ENCODE measurements at places on chromosomes 12 and 14.

DNA sequence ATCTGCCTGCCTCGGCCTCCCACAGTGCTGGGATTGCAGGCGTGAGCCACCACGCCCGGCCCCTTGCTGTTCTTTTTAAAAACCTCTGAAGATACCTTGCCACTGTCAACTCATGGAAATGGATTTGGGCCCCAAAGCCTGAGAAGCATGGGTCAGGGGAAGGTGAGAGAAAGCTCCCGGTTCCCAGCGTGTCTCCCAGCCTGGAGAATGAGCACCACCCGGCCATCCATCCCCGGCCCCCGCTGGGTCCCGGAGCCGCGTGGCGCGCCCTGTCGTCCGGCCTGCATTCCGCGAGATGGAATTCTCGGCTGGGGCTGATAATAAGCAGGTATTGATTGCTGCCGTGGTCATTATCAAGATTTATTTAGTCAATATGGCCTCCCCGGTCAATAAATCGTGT is 126.5 kb upstream of the MYL2 start:
- no peak for DNase-seq

DNA sequence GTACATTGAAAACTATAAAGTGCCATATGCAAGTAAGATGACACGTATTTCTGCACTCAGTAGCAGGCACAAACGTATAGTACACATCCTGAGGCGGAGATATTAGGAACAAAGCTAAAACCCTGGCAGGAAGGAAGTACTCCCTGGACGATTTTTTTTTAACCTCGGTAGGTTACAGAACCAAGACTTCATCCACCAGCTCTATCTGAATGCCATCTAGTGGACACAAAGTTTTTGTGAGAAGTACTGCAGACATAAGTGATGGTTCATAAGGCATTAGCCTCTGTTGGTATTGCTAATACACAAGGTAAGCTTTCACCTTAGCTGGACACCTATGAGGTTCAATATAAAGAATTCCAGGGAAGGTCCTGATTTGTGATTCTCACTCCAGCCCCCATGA is 83.0 kb upstream of the CCDC196 start:
- DNase-seq = no peak

- no peak for DNase-seq
Measured at GRCh38 chr12:33813536-33813935, 208.8 kb upstream of the ALG10 start.

GRCh38 chr14:32707742-32708500 is 230.8 kb upstream of the NPAS3 start:
- no peak for DNase-seq

GRCh38 chr14:104794099-104794498 is 1.4 kb downstream of the AKT1 start:
- DNase-seq = no peak

- no peak for DNase-seq
Measured at GRCh38 chr12:3550839-3551238, 59.8 kb downstream of the PRMT8 start.

DNA sequence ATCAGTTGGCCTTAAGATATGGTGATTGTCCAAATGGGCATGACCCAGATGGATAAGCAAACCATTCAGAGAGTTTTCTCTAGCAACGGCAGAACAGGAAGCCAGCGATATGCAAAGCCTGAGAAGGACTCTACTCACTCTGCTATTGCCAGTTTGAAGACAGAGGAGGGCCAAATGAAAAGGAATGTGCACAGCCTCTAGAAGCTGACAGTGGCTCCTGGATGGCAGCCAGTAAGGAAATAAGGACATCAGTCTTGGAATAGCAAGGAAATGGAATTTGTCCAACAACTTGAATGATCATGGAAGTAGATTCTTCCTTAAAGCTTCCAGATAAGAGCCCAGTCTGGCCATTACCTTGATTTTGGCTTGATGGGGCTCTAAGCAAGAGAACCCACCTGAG is 60.0 kb downstream of the TMTC2 start:
- no peak for DNase-seq

DNA sequence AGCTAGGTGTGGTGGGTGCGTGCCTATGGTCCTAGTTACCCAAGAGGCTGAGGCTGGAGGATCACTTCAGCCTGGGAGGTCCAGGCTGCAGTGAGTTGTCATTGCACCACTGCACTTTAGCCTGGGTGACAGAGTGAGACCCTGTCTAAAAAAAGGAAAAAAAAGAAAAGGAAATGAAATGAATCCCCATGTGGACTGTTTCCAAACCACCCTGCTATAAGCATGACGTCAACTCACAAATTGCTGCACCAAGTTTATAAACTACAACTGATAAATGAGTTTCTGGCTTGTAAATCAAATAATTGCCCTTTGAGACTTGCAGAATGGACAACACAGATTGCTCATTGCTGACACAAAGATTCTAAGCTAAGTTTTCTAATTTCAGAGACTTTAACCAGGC is 51.0 kb upstream of the STK38L start:
- no peak for DNase-seq

- DNase-seq = no peak
Measured at GRCh38 chr14:89243741-89244140, 173.3 kb downstream of the FOXN3 start.

- no peak for DNase-seq
Measured at GRCh38 chr12:77239617-77240016, 174.2 kb upstream of the E2F7 start.

DNA sequence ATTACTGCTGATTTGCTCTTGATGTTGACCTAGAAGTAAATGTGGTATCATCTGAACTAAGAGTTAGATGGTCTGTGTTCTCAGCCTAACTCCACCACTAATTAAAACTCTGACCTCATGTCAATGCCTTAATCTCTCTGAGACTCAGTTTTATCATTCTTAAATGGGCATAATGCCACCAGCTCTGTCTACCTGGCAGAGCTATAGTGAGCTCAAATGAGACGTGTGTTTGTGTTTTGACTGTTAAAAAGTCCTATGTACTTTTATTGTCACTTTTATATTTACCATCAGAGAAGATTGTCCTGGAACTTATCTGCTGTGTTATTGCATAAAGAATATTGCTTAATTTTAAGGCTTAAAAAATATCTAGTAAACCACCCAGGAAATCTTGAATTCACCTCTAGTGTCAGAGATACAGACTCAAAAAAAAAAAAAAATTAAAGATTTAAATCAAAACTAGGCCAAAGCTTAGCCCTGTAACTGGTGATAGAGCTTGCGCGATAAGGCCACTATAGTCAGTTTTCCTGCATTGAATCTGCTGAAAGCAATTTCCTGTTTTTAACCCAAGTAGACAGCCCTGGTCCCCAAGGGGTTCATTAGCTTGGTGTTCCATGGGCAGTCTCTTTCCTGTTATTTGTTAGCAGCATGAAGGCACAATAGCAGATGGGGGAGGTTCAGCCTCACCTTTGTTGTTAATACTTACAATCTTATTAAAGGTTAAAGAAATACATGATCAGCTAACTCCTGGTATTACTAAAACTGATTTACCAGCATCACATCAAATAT is 261.8 kb downstream of the ATP23 start:
- no peak for DNase-seq

- no peak for DNase-seq
Measured at GRCh38 chr12:82800185-82800584, 113.5 kb downstream of the TMTC2 start.

- DNase-seq = no peak
Measured at GRCh38 chr12:93759512-93760081, 82.4 kb downstream of the CRADD start.

DNA sequence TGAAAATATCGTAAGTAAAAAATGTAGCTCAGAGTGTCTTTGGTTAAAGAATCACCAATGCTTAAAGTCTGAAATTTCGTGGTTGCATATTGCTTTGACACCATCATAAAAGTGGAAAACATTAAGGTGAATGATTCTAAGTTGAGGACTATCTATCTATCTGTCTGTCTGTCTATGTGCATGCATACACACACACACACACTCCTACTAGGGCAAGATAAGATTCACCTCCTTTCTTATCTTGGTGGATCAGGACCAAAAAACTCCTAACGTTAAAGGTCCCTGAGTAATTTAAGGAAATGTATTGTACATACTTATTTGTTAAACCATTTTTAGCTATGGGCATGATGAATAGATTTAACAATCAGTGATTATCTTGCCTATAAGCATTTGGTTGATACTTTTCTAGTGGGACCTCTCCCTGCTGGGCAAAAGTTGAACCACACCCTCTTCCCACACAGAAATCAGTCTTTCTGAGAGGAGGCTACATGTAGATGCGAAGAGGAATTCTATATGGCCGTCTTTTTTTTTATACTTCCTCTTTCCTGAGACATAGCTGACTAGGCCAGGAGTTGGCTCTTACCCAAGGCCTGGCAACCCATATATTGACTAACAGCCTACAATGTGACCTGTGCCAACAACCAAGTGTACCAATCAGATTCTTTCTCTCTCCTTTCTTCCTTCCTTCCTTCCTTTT is 19.3 kb upstream of the LLPH start:
- DNase-seq = no peak

- DNase-seq = no peak
Measured at GRCh38 chr14:70538087-70538486, 3.3 kb upstream of the ADAM20 start.

DNA sequence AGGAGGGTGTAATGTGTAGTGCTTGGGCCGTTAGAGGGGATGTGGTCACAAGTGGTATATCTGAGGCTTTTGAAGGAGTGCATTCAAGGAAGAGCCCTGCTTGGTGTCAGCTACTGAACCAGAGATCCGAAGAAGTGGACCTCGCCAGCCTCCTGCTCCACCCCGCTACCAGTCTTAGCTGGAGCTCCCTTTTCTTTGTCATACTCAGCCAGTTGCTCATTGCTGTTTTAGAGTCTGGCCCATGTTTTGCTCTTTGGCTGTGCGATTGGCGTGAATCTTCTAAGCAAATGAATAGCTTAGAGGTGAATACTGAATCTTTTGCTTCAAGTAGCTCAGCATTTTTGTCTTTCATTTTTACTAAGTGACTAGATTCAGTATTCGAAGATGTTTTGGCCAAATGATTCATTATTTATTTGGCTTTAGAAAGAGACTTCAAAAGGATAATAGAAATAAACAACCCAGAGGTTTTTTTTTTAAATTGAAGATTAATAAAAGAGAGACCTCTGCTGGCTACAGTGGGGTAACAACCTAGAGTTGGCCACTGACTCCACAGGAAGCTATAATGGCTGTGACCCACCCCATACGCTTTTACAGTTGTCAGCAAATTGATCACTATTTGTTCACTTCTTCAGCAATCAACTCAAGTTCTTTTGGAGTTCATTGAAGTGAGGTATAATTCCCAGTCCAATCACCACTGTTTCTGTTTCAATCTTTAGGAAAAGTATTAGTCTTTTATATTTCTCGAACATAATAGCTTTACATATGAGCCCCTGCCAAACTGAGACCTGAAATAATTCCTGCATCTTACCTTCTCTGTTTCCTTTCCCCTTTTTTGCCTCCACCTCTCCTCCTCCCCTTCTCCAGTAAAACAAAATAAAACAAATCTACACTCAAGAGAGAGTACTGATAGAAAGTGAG is 19.9 kb downstream of the CDKN1B start:
- DNase-seq = no peak

DNA sequence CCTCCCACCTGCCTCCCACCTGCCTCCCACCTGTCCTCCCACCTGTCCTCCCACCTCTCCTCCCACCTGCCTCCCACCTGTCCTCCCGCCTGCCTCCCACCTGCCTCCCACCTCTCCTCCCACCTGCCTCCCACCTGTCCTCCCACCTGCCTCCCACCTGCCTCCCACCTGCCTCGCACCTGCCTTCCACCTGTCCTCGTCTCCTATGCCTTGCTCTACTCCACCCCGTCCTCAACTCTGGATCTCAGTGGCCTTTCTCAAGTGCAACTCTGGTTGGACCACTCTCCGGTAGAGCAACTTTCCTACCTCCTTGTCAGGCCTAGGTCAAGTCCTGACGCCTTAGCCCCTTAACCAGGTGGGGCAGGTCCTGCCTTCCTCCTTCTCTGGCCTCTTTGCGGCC is 29.3 kb upstream of the PEX5 start:
- no peak for DNase-seq

- no peak for DNase-seq
Measured at GRCh38 chr12:6869049-6870021, 2.0 kb downstream of the TPI1 start.

- DNase-seq = no peak
Measured at GRCh38 chr14:101729382-101729781, 32.1 kb upstream of the PPP2R5C start.

- no peak for DNase-seq
Measured at GRCh38 chr12:15154103-15154502, 67.1 kb downstream of the RERG start.

DNA sequence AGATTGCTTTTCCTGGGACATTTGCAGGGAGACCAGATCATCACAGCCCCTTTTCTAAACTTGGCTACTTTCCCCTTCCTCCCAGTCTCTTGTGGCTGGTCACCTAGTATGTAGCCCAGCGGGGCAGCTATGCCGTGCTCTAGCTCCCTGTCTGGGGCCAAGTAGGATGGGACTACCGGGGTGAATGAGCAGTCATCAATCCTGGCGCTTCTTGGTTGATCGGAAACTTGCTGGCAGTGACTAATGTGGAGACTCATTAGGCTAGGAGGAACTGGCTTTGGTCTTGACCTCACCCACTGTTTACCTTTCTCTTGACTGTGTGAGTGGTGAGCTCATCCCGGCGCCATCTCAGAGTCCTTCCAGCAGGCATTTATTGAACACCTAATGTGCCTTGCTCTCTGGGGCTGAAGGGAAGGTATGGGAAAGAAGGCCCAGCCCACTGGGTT is 15.9 kb downstream of the PLEKHG3 start:
- no peak for DNase-seq

DNA sequence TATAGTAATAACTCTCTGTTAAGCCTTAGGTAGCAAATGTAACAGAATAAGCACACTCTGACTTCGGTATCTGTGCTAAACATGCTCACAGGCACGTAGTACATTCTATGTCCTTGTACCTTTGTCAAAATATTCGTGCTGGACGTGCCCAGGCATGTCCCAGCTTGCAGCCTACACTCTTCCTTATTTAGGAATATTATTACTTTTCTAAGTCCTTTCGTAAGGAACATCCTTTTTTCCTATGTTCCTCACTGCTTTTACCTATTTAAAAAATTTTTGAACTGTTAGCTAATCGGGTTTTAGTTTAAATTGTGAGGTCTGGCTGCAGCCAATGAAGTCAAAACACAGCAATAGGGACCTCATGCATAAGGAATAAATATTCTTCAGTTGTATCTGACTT is 24.1 kb upstream of the UBC start:
- DNase-seq = no peak

GRCh38 chr14:51602310-51602709 is 49.4 kb upstream of the FRMD6 start:
- no peak for DNase-seq

GRCh38 chr14:49769171-49769570 is 1.2 kb downstream of the KLHDC2 start:
- no peak for DNase-seq

DNA sequence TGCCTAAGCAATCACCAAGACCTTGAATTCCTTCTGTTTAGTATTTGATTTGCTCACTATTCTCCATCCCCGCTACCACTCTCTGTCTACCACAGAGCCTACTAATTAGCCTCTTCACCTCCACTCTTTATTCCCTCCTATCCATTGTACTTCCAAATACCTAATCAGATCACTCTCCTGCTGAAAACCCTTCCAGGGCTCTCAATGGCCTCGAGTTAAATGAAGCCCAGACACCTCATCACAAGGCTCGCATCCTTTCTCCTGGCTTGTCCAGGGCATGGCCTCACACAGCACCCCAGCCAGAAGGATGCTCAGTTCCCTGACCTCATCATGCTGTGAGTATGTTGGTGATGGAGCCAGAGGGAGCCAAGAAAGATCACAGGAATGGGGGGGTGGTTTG is 71.4 kb upstream of the PRMT8 start:
- no peak for DNase-seq

GRCh38 chr14:64807551-64807950 is 72.2 kb downstream of the SPTB start:
- no peak for DNase-seq

- no peak for DNase-seq
Measured at GRCh38 chr12:104063712-104064030, 660 bp upstream of the HCFC2 start.

- DNase-seq = no peak
Measured at GRCh38 chr12:6626654-6627283, 9.0 kb downstream of the LPAR5 start.
